ENCODE measurements at places on chromosomes 4 and X.

DNA sequence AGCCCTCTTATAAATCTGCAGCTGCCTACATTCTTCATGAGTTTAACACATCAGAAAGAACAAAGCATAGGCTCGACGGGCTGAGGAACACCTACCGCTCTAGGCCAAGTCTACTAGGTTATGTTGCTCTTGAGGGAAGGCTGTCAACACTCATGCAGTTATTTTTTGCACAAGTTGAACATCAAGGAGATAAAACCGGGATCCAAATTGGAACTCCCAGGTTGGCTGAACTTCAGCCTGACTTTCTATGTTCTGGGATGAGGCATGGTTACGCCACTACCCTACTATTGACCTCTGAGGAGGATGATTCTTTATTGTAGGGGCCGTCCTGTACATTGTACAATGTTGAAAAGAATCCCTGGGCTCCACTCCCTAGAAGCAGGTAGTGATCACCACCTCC, 37.3 kb upstream of the ARSH start:
- no peak for DNase-seq

DNA sequence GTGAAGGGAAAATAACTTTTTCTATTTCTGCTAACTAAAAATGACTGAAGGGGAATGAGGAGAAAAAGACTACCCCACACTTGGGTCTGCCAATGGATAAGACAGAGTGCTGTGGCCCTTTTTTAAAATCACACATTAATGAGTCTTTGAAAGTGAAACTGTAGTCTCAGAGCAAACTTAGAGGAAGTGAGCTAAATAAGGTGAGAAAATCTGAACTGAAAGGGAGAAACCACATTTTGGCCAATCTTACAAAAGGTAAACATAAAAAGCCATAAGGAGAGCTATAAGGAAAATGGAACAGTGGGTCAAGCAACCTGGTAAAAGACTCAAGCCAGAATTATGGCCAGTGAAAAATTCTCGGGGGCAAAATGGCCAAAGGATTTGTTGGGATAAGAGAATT, 755.1 kb upstream of the IGFBP7 start:
- DNase-seq: no peak

DNA sequence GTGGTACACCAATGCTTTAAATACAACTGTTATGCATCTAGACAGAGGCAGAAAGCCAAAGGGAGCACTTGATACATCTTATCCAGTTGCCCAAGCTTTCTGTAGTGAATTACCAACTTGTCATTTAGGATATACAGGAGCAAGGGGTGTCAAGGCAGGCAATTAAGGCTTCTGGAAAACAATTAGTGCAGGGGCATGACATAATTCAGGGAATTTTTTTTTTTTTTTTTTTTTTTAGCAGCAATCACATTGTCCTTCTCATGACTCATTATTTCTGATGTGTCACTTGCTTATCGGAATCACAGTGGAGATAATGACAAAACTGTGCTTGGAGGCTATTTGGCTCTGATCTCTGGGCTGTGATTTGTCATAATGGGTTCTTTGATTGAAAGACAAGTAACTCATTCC, 259.5 kb downstream of the ARHGAP24 start:
- DNase-seq: no peak

DNA sequence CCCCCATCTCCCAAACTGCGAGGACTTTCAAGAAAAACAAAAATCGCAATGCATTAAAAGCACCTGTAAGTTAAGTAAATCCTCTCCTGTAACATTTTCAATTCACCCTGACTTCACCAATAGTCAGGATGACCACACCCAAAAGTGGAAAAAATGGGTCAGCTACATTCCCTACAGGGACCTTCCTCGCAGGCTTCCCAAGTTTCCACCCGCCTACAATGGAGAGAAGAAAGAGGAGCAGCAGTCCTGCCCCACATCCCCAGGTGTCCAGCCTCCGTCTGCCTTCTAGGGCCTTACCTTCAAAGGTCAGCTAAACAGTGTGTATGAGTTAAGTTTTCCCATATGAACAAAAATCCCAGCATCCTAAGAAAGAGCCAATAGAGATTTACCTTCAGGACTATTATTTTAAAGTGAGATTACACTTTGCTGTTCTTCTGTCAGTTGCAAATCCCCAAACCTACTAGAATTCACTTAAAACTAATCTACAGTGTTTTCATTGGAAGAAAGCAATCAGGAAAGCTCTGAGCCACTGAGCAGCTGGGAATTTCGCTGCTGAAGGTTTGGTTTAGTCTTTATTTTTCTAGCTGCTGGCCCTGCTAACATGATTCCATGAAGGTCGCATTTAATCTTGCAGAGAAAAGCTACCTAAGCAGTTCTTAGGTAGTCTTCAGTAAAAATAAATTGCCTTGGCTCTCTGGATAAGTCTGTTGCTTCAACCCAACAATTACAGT, 12.5 kb downstream of the IRF2 start:
- no peak for DNase-seq

GRCh38 chrX:151177141-151178027, 1.0 kb downstream of the GPR50 start:
- DNase-seq: no peak

- no peak for DNase-seq
Observed at GRCh38 chrX:30513284-30513683, 64.3 kb downstream of the TASL start.

Data from liver (tissue), 10 donors.